ENCODE measurements at places on chromosomes 16 and 17. TPM values are rescaled to one million over a fixed set of nuclear protein-coding genes. Genes with fewer than 3 reads are reported as not detected.

TP53TG3F gene
- 0.15 TPM for total RNA-seq

CFAP119 gene
- 8.4 TPM for total RNA-seq

ZC3H7A gene
- 33.2 TPM for total RNA-seq

NPIPA3 gene
- total RNA-seq: 1.1 TPM

KRT24 gene
- not detected for total RNA-seq

HSD17B2 gene
- 0.15 TPM for total RNA-seq

KRTAP2-3 gene
- total RNA-seq: not detected

HOXB13 gene
- total RNA-seq: 1.8 TPM

GJC1 gene
- 29.1 TPM for total RNA-seq

PLK1 gene
- 153 TPM for total RNA-seq

KRT12 gene
- not detected for total RNA-seq

ATP2C2 gene
- 0.10 TPM for total RNA-seq

CACNA1H gene
- 15.9 TPM for total RNA-seq

CES1 gene
- total RNA-seq: 37.3 TPM

PSME3 gene
- 226 TPM for total RNA-seq

CNTD1 gene
- total RNA-seq: not detected

RDM1 gene
- total RNA-seq: 3.1 TPM

OR1F1 gene
- total RNA-seq: 0.17 TPM

FMNL1 gene
- 34.9 TPM for total RNA-seq

CRYM gene
- 2.1 TPM for total RNA-seq

BICDL2 gene
- not detected for total RNA-seq

PPP1R27 gene
- 0.39 TPM for total RNA-seq

C17orf78 gene
- not detected for total RNA-seq

NAA60 gene
- 52.7 TPM for total RNA-seq

TRIM37 gene
- 18.0 TPM for total RNA-seq

NPIPB6 gene
- 1.8 TPM for total RNA-seq

OR3A3 gene
- total RNA-seq: not detected

SCIMP gene
- total RNA-seq: not detected

TP53TG3C gene
- not detected for total RNA-seq

USP7 gene
- 67.6 TPM for total RNA-seq

NEUROD2 gene
- total RNA-seq: not detected

FOXO3B gene
- total RNA-seq: 4.0 TPM

CDH1 gene
- 4.2 TPM for total RNA-seq

TNRC6C gene
- 1.6 TPM for total RNA-seq

TGFB1I1 gene
- 38.0 TPM for total RNA-seq

ABCA9 gene
- total RNA-seq: not detected

SLC13A2 gene
- total RNA-seq: 0.15 TPM

MYH2 gene
- total RNA-seq: not detected

NEK8 gene
- total RNA-seq: 4.1 TPM

ZNF23 gene
- total RNA-seq: 7.6 TPM

SOCS1 gene
- total RNA-seq: 9.1 TPM

GNAO1 gene
- 0.61 TPM for total RNA-seq

Measured in A549 treated with Mapracorat at 1 μM for 4 hours (cell line).